ENCODE measurements at places on chromosomes 5 and 9.

DNA sequence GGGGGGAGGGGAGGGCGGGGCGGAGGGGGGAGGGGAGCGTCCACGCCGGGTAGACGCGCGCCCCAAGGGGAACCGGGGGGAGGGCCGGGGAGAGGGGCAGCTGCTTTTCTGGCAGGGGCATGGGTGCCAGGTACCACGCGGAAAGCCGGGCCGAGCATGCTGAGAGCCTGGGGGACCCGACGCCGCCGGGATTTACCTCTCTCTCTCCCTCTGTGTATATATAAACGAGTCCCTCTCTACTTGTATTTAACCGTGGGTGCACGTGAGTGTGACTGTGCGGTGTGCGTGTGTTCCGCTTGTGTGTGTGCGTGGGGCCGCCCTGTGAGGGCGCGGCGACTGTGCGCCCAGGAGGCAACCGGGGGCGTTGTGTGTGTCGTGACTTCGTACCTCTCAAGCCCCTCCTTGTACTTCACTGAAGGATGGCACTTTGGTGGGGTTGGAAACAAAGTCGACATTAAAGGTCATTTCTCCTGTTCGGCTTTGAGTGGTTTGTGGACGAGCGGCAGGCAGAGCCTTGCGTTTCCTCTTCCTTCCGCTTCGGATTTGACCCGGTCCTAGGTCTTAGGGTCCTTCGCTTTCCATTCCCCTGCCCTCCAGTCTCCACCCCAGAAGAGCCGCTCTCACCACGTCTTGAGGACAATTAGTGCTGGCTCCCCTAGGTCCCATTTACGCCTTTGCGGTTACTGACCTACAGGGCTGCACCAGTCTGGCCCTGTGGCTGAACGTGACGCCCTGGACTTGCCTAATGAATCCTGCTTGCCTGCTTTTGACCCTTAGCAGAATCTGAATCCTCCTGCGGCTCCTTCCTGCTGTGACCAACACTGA is 36.2 kb upstream of the TTC1 start:
- no peak for DNase-seq

- no peak for DNase-seq
Measured at GRCh38 chr5:158154226-158155005, 295.5 kb upstream of the CLINT1 start.

DNA sequence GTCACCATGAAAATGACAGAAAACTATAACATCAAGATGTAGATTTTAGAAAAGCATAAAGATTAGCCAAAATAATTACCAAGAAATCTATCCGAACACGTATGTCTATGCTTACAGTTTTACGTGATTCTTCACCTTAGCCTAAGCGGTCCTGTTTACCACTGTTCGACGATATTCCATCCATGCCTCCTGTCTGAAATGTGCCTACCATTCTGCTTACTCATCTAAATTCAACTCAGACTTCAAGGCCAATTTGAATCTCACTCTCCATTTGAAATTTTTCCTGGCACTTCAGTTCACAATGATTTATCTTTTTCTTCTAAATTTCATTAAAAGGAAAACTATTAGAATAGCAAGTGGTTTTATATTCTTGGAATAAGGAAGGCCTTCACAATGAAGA is 15.4 kb downstream of the ZDHHC21 start:
- DNase-seq = no peak

DNA sequence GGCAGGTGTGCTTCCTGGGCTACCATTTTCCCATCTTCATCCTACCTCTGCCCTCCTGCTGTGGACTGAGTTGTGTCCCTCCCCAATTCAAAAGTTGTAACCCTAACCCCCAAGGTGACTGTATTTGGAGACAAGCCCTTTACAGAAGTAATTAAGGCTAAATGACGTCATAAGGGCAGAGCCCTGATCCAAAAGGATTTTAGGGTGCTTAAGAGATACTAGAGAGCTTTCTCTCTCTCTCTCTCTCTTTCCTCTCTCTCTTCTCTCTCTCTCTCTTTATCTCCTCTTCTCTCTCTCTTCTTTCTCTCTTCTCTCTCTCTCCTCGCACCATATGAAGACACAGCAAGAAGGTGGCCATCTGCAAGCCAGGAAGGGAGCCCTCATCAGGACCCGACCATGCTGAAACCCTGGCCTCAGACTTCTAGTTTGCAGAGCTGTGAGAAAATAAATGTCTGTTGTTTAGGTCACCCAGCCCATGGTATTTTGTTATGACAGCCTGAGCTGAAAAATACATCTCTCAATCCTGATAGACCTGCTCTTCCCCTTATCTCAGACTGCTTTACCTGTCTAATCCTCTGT is 36.0 kb upstream of the TEX48 start:
- no peak for DNase-seq
